ENCODE measurements at places on chromosomes 16 and 17. TPM values are rescaled to one million over a fixed set of nuclear protein-coding genes. Genes with fewer than 3 reads are reported as not detected.

DNA sequence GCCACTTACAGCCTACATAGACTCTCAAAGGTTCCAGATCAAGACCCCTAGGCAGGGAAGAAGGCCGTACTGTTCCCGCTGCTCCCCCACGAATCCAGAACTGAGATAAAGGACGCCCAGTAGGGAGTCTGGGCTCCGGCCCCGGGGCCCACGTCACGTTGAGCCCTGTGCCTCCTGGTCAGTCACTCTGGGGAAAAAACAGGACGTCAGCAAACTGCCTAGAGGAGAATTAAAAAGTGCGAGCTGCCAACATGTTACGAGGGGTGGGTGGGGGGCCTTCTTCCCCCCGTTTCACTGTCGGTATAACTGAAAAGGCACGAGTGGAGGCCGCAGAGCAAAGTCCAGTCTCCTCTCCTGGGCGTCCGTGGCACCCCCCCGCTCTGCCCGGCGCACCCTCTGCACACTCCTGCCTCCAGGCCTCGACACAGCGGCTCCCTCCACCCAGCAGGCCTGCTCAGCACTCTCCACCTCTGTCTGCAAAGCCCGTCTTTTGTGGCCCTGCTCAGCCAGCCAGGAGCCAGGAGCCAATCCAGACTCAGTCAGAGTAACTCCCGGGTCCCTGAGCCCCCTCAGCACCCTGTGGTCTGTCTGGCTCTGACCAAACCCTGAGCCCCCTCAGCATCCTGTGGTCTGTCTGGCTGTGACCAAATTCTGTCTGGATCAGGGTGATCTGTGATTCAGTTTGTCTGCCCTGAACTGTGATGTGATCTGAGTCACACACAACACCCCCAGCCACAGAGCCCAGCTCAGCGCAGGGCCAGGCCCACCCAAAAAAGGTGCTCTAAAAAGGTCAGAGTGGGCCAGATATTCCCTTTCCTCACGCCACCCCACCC is 6.2 kb downstream of the ITGAE start:
- DNase-seq = no peak

DNA sequence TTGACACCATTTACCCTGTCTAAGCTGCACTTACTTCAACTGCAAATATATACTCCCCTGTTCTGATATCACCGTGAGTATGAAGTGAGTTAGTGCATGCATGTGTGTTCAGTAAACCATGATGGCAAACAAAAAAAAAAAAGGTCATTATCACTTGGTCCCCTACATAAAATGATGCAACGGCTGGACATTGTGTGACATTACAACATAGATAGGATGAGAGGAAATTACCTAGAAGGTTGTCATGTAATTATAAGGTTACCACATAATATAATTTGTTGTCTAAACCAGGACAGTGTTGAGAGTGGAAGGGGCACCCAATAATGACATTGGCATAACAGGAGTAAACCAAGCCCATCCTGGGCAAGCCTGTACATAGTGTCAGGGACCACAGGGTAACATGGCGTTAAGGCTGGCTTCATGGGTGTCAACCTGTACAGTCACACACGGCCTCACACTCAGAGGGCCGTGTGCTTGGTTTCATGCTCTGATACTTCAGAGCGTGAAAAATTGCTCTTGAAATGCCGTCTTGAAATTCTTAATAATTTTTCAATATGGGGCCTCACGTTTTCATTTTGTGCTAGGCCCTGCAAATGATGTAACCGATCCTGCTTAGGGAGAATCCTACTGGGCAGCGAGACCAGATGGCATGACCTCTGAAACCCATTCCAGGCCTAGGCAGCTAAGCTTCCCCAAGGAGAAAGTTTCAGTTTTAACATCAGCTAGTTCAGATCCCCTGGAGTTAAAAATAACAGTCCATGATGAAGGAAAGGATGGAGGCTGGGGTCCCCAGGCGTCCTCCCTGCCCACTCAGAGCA is 106.1 kb downstream of the AXIN2 start:
- DNase-seq = no peak

DNA sequence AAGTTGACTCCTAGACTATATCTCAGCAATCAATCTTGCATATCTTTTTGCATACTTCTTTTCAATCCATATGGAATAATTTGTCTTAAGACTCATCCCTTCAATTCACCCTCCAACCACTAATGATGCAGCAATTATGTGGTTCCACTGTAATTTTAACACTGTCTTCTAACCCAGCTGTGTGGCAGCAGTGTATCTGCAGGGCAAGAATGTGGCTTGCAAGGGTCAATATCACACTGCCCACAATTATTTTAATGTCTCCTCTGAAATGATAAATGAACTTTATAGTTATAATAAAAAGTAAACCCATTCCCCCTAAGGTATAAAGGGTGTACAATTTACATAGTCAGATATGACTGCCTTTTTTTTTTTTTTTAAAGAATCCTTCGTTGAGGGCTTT is 48.6 kb downstream of the FTO start:
- no peak for DNase-seq

- DNase-seq = no peak
Observed at GRCh38 chr16:920051-920681, 50.6 kb downstream of the LMF1 start.

- no peak for DNase-seq
Observed at GRCh38 chr16:47916266-47916665, 239.5 kb downstream of the ABCC12 start.

GRCh38 chr17:10048629-10049350 is 143.7 kb upstream of the RCVRN start:
- no peak for DNase-seq

DNA sequence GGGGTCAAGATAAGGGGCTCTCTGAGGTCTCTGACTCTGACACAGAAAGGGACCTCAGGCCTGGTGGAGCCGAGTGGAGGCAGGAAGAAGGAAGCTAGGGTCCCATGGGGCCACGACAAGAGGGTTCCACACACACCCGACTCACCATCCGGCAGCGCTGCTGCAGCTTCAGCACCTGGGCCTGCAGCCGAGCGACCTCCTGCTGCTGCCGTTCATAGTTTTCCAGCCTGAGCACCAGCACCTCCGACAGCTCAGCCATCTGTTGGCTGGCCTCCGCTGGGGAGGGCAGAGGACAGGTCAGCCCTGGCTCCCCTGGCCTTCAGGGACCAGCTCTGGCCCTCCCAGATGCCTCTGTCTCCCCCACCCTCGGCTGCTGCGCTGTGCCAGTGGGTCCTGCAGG is 6.4 kb downstream of the HAP1 start:
- no peak for DNase-seq

- DNase-seq = peak; percentile 57
Observed at GRCh38 chr16:78437352-78437968, 338.0 kb downstream of the WWOX start.

DNA sequence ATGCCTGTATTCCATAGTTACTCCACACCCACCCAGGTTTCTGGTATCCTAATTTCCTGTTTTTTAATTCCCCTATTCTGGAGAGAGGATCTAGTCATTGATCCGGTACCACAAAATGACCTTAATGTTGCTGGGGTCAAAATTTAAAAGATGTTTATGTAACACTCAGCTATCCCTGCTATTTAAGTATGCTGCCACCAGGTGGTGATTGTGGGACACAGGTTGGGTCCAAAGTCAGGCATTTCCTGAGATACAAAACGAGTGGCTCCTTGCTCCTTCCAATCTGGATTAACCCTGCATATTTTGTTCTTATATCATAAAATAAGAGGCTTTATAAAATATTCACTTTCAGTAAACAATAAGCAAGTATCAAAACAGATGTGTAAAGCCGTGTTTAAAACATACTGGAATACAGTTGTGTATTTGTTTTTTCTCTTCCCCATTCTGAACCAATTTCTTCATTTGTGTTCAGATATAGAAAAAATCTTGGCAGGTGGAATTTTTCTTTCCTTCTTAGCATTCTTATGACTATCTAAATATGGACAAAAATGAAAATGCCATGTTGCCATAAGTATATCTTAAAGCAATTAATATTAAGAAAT is 16.3 kb downstream of the HS3ST4 start:
- DNase-seq = peak; percentile 55

The WNT9B gene
- total RNA-seq = not detected

The C16orf95 gene
- 5.4 TPM for total RNA-seq
